Ovary (tissue), 10 donors: ENCODE measurements at places on chromosomes 7 and 10. TPM values are rescaled to one million over a fixed set of nuclear protein-coding genes. Genes with fewer than 3 reads are reported as not detected.
A peak's percentile ranks its signal among the peaks of the same experiment; 100 is the strongest.

DNA sequence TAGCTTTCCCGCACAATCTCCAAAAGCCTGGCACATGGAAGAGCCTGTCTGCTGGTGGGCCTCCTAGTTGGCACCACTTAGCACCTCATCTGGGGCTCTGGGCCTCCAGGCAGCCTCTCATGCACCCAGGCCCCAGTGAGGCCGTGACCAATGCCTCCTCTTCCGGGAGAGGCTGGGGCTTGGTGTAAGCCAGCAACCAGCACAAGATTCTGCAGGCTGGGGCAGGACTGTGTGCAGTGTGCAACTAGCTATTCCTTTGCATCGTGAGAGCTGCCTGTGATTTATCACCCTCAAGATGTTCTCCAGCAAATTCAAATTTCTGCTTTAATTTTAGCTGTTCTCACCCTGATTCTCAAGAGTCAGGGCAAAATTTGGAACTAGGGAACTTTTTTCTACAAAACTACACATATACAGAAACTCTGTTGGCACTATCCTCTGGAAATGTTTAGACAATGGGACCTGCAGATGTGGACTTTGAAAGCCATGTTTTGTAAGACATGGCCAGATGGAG lies 603.7 kb upstream of the MKI67 start:
- H3K36me3 ChIP-seq = no peaks in the 10 kb centered on the region
- DNase-seq = no peak
- H3K4me3 ChIP-seq = no peak overlapping the region
- no peaks in the 10 kb centered on the region for H3K27me3 ChIP-seq
- H3K27ac ChIP-seq = no peak overlapping the region

DNA sequence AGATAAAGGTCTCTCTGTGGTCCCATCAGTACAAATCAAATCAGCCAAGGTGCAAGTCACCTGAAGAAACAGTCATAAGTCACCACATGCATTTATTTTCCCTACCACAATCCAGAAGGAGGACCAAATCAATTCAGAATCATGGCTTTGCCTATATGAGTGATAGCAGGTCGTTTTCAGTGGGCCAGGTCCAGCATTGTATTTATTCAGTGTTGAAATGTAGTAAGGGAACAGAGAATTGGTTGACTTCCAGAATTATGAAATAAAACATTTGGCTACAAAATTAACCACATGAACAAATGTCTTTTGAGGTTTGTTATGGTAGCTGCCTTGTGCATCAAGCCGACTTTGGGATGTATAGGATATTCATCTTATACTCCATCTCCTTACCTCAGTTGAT lies 88.4 kb downstream of the POLR1F start:
- no peak overlapping the region for H3K27ac ChIP-seq
- no peak for DNase-seq
- H3K4me3 ChIP-seq = no peak overlapping the region
- H3K36me3 ChIP-seq = no peaks in the 10 kb centered on the region

- no peaks in the 10 kb centered on the region for H3K36me3 ChIP-seq
- peaks cover 5% of the 10 kb centered on the region for H3K4me1 ChIP-seq
- H3K27ac ChIP-seq = no peak overlapping the region
- no peak for DNase-seq
Measured at GRCh38 chr7:40916813-40917212, 782.0 kb downstream of the SUGCT start.

DNA sequence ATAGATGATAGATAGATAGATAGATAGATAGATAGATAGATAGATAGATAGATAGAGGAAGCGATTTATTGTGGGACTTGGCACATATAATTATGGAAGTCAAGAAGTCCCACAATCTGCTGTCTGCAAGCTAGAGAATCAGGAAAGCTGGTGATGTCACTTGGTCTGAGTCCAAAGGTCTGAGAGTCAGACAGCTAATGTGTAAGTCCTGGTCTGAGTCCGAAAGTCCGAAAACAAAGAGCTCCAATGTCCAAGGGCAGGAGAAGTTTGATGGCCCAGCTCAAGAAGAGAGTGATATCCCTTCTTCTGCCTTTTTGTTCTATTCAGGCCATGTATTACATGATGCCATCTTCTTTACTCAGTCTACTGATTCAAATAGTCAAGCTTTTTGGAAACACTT lies 53.8 kb upstream of the TCF7L2 start:
- no peak overlapping the region for H3K27ac ChIP-seq
- no peaks in the 10 kb centered on the region for H3K36me3 ChIP-seq
- no peak overlapping the region for H3K4me3 ChIP-seq

DNA sequence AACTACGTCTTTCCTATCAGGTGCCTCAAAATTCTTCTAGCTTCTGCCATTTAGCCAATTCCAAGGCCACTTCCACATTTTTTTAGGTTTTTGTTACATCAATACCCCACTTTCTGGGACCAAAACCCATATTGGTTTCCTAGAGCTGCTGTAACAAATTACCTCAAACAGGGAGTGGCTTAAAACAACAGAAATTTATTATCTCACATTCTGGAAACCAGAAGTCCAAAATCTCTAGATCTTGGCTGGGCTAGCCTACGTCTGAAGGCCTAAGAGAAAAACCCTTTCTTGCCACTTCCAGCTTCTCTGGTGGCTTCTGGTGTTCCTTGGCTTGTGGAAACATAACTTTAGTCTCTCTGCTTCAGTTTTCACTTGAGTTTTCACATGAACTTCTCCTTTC lies 85.1 kb upstream of the BMPER start:
- no peak overlapping the region for H3K4me3 ChIP-seq
- H3K4me1 ChIP-seq = peaks cover 1% of the 10 kb centered on the region
- H3K36me3 ChIP-seq = no peaks in the 10 kb centered on the region
- DNase-seq = no peak

GRCh38 chr7:100803398-100804161 lies 23.7 kb downstream of the EPHB4 start:
- peak overlapping the region; percentile 49 for H3K27ac ChIP-seq
- no peak overlapping the region for H3K4me3 ChIP-seq
- peak; percentile 87 for DNase-seq
- H3K36me3 ChIP-seq = no peaks in the 10 kb centered on the region

DNA sequence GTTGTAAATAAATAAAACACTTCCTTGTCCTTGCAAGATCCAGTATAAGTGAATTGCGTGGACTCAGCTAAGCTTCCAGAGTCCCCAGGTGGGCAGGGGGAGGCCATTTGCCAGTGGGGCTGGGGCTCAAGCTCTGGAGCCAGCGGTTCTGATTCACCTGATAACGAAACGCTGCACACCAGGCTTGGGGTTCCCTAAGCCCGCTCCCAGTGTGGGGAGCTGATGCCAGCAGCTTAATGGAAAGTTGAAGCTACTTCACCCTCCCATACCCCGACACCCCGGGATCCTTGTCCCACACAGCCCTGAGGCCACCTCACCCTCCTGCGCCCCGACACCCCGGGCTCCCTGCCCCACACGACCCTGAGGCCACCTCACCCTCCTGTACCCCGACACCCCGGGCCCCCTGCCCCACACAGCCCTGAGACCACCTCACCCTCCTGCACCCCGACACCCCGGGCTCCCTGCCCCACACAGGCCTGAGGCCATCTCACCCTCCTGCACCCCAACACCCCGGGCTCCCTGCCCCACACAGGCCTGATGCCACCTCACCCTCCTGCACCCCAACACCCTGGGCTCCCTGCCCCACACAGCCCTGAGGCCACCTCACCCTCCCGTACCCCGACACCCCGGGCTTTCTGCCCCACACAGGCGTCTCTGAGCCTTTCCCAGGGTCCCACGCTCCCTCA lies 30.8 kb downstream of the FKBP6 start:
- H3K27ac ChIP-seq = no peak overlapping the region
- H3K27me3 ChIP-seq = no peaks in the 10 kb centered on the region
- peaks cover 3% of the 10 kb centered on the region for H3K4me1 ChIP-seq
- no peaks in the 10 kb centered on the region for H3K36me3 ChIP-seq
- DNase-seq = no peak

- no peaks in the 10 kb centered on the region for H3K27me3 ChIP-seq
- H3K27ac ChIP-seq = peak overlapping the region; percentile 21
- H3K4me1 ChIP-seq = peaks cover 6% of the 10 kb centered on the region
- H3K36me3 ChIP-seq = no peaks in the 10 kb centered on the region
- no peak for DNase-seq
- peak overlapping the region; percentile 94 for H3K4me3 ChIP-seq
Measured at GRCh38 chr10:30436191-30436611, 2.2 kb downstream of the MAP3K8 start.

GRCh38 chr7:21108182-21108581 lies 319.7 kb upstream of the SP4 start:
- DNase-seq = no peak
- no peaks in the 10 kb centered on the region for H3K36me3 ChIP-seq
- no peaks in the 10 kb centered on the region for H3K27me3 ChIP-seq
- no peaks in the 10 kb centered on the region for H3K4me1 ChIP-seq
- no peak overlapping the region for H3K4me3 ChIP-seq
- no peak overlapping the region for H3K27ac ChIP-seq

LRGUK gene
- total RNA-seq = 7.0 TPM

ASB10 gene
- not detected for total RNA-seq

SHH gene
- total RNA-seq = not detected

WDR86 gene
- 11.1 TPM for total RNA-seq

MSRB2 gene
- total RNA-seq = 33.1 TPM

CABCOCO1 gene
- total RNA-seq = 1.1 TPM
